A673 (cell line): ENCODE measurements at places on chromosomes 6 and 20.

DNA sequence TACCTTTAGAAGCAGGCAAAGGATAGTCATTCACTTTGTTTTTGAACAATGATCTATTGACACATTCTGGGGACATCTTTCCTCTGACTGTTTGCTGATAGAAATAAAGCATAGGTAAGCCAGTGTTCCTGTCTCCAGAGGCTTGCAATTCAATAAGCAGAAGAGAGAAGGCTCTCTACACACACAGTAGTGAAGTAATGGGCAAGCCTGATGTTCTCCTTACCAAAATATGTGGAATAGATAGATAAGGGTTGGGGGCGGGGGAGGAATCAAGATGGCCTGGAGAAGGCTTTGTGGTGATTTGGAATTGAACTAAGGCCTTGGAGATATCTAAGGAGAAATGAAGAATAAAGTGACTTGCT is 27.3 kb downstream of the PAQR8 start:
- DNase-seq = no peak

GRCh38 chr6:43884652-43885022 is 114.6 kb downstream of the VEGFA start:
- DNase-seq = no peak

GRCh38 chr20:40563296-40563950 is 125.6 kb downstream of the MAFB start:
- peak; percentile 33 for DNase-seq

DNA sequence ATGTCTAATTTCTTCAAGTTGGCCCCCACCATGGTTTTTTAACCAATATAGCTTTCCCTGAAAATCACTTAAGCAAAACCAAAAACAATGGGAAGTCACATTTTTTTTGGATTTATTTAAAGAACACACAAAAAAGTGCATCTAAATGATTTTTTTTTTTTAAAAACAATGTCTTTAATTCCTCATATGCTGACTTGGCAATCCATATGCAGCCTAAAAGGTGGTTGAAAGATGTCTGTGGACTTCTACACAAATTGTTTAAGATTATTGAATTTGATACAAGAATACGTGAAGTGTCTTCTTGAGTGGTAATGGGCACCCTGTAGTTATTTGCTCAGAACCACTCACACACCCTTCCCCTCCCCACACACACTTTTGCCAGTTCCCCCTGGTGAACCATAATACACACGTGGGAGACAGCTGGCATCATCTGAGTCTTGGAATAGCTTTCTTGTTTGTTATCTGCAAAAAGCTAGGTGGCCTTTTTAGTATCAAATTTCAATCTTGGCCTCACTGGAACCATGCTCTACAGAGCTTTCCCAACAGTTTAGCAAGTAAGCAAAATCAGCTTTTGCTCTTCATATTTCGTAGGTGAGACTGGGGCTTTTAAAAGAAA is 60.9 kb upstream of the TULP1 start:
- DNase-seq = no peak

GRCh38 chr6:100344321-100344720 is 120.4 kb downstream of the SIM1 start:
- DNase-seq = no peak

GRCh38 chr6:157517601-157518359 is 136.8 kb downstream of the ZDHHC14 start:
- no peak for DNase-seq

GRCh38 chr20:50595433-50595895 is 85.3 kb downstream of the PTPN1 start:
- no peak for DNase-seq

GRCh38 chr20:47353692-47354463 is 2.6 kb downstream of the ZMYND8 start:
- DNase-seq = no peak

- no peak for DNase-seq
These were observed 119.5 kb upstream of the CD93 start for GRCh38 chr20:23205611-23206041.

DNA sequence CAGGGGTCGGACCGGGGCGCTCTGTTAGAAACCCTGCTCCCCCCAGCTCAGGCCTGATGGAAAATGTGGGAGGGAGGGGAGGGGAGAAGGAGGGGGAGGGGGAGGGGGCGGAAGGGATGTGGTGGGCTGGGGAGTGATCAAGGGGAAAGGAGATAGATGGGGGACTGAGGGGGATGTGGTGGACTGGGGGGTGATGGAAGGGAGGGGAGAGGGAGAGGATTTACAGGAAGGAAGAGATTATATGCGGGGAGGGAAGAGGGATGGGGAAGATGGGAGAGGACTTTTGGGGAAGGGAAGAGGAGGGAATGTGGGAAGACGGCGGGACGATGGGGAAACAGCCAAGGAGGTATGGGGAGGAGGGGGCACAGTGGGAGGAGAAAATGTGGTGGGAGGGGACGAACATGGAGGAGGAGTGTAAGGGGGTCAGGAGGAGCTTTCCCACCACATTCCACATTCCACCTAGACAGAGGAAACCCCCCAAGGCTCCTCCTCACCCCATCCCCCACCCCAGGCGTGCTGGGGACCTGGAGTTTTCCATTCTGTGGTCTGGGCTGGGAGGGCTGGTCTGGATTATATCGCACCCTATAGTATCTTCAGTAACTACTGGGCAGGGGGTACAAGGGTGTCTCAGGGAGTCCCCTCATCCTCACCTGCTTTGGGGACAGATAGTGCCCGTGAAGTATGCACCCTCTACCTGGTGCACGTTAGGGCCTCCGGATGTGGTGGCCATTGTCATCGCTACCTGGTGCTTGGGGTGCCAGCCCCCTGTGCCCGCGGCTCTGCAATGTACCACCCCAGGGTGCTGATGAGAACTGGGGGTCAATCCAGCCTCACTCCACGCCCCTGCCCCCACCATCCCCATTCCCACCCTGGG is 578 bp upstream of the PTGIS start:
- no peak for DNase-seq

- no peak for DNase-seq
These were observed 30.4 kb downstream of the IBTK start for GRCh38 chr6:82217018-82217586.
